ENCODE measurements at places on chromosomes 3 and 15.
A peak's percentile ranks its signal among the peaks of the same experiment; 100 is the strongest.

DNA sequence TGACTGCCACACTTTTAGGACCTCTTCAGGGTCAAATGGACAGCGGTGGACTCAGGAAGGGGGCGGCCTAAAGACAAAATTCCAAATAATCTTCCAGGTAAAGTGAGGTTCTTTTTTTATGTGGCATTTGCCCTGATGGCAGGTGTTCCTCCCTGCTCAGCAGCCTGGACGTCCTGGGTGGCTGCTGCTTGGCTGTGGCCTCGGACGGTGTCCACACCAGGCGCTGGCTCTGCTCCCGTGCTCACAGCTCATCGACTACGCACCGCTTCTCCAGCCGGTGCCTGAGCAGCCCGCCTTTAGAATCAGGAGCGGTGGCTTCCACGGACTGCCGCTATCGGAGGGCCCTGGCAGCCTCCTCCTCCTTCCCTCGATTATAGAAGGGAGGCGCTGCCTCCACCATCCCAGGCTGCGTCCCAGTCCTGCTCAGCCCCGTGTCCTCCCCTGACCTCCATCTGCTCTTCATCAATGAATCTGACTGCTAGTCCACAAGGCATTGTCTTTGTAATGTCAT lies 41.9 kb downstream of the PCSK6 start:
- peak; percentile 47 for DNase-seq

GRCh38 chr15:57640930-57641682 lies 49.4 kb downstream of the MYZAP start:
- DNase-seq, result no peak

DNA sequence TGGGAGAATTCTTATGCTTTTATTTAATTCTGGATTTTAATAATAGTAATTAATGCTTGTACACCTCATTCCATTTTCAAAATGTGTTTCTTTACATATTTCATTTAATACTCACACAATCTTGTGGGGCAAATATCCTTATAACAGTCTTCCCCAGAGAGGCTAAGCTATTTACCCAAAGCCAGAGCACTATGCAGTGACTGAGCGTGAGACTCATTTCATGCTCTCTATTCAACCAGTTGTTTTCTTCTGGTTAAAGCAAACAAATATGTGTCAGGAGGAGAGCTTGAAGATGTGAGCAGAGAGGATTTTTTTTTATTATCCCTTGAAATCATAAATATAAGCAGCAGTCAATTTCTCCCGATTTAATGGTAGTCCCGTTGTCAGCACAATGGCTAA lies 548.3 kb upstream of the TBL1XR1 start:
- DNase-seq, result no peak

- DNase-seq, result no peak
These were observed 125.5 kb downstream of the RAB11A start for GRCh38 chr15:65994832-65995231.

DNA sequence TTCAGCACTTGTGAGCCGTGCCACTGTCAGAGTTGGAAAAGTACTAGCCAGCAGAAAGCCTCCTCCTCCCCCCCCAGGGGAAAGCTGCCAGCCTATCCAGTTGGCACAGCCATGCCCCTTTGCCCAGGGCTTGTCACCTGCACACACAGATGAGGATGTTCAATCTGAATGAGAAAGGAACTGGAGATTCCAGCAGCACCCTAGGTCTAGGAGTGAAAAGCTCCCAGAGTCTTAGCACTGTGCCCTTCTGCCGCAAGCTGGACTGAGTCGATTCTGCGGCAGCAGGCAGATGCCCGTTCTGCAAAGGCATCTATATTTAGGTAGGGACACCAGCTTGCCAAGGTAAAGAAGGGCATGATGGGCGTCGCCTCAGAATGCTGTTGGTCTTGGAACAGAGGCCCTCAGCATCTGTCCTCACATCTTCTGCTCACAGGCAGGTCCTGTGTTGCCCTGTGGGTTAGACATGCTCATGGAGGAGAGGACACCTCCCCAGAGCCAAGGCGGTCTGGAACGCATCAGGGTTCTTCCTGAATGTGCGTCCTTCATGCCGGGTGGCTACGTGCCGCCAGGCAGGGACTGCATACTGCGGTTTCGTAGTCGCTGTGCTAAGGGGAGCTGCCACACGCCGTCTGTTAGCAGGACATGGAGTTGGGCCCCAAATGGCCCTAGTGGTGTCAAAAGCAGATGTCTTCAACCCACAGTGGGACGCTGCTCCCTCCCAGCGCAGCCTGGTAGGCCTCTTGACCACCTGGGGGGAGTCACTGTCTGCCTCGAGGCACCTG lies 109.5 kb downstream of the VGLL4 start:
- DNase-seq, result no peak

DNA sequence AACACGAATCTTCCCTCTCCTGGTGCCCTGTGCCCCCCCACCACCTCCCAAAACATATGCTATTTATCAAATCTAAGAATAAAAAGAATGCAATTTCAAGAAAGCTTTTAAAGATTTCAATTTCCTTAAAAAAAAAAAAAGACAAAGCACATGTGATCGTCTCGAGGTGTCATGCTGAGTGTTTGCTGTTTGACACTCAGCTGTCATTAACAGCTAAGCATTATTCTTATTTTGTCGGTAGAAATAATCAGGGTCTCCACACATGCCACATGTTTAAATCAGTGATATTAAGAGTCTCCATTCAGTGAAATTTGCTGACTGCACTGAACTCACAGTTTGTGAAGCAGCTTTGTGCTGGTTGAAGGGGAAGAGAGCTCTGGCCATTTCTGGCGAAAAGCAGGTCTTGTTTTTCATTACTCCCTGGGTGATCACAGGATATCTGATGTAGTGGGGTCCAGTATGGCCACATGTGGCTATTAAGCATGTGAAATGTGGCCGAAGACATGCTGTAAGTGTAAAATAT lies 281.8 kb downstream of the SATB1 start:
- no peak for DNase-seq

DNA sequence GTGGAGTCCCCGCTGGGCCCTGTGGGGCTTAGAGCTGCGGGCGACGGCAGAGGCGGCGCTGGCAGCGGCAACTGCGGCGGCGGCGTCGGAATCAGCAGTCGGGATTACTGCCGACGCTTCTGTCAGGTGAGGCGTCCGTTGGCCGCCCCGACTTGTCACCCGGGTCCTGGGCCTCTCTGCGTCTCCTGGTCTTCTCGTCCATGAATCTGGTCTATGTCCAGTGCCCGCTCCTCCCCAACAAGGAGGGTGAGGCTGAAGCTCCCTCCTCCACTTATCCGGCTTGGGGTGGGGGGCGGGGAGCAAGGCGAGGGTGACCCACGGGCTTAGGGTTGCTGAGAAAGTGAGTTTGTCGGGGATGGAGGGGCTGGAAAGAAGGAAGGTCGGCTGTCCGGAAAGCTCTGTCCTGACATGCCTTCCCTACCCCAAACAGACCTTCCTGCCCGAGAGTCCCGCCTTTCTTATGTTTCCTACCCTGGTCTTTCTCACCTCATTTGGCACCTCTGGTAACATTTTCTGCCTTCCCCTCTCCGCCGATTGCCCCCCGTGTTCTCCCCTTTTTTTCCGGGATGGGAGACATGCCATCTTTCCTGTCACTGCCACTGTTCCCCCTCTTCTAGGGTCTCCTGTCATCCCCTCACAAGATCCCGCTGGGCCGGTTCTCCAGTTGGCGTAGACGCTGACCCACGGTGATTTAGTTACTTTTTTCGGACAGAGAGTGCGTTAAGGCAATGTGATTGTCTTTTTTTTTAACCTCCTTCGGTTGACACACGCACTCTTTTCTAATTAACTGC lies 520 bp downstream of the ZNF654 start:
- no peak for DNase-seq

Measured in activated CD8-positive, alpha-beta memory T cell treated with anti-CD3 and anti-CD28 coated beads for 24 hours (primary cell).